Activated naive CD8-positive, alpha-beta T cell treated with anti-CD3 and anti-CD28 coated beads for 36 hours (primary cell): ENCODE measurements at places on chromosomes 5 and 9.

DNA sequence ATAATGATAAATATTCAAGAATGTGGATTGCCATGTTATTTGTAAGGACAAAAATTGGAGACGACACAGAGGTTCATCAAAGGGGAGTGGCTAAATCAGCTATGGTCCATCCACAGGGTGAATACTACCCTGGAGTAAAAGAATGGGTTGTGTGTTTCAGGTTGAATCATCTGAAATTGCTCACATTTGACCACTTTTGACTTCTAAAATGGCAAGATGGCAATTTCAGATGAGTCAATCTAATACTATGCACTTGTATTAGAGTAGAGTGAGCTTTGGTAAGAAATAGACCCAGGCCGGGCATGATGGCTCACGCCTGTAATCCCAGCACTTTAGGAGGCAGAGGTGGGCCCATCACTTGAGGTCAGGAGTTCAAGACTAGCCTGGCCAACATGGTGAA lies 131.8 kb downstream of the GAPVD1 start:
- DNase-seq: no peak

GRCh38 chr5:181245427-181246275 lies 1.9 kb upstream of the RACK1 start:
- DNase-seq: no peak

DNA sequence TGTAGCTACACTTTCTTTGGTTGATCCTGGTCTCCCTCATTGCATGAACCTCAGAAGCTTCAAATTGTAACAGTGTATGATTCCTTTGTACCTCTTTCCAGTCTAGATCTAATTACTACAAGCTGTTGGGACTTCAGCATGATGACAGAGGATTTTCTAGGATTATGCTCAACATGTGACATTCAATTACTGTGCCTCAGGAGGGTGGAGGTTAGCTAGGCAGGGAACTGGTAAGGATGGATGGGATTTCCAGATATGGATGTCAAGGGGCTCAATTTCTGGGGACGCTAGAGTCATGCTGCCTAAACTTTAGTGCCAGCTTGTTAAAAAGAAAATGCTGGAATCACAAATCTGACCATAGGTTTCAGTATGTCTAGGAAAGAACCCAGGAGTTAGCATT lies 29.2 kb upstream of the GLRA1 start:
- no peak for DNase-seq

DNA sequence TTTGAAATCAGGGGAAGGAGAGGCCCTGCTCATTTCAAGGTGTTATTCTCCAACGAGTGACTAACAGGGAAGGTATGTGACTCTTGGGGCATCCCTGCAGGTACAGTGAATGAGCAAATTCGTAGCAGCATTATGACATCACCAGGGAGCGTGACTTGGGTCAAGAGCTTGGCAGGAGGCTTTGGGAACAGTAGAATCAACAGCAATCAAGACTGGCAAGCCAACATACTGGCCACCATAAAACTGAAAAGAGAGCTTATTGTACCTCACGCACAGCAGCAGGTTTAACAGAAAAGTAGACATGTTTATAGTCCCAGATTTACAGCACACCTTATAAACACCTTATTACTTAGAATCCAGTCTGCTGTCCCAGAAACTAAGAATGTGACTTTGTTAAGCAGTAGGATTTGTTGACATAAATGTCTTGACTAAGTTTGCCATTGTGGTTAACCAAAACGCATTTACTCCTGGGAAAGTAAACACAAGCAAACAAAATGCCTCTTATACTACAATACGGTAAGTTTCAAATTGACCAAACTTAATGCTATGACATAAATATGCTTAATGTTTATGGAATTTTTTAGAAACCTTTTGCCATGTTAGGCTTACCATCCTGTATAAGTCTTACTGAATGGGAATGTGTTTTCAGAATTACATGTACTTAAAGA lies 297.8 kb downstream of the NPR3 start:
- DNase-seq: no peak

DNA sequence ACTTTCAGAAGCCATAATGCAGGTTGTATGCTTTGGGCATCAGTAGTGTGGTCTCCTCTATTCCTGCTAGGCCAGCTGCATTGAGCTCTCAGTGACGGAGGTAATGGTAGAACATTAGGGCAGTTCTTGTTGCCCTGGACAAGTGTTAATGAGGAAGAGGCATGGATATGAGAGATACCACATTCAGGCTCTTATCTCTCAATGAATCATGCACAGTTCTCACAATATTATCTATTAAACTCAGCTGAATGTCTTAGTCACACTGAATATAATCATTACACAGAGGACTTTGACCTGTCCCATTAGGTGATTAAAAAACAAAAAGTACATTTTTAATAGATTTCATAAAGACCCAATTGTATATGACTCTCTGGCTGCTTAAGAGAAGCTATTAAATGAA lies 76.6 kb upstream of the SSBP2 start:
- DNase-seq: no peak

GRCh38 chr9:350384-350783 lies 135.7 kb downstream of the DOCK8 start:
- no peak for DNase-seq
